CD4-positive, alpha-beta T cell treated with Interleukin-6 at 100 ng/mL for 8 hours (primary cell): ENCODE measurements at places on chromosomes 4 and X.

- DNase-seq, result no peak
Measured at GRCh38 chr4:92969650-92970379, 666.0 kb downstream of the GRID2 start.

DNA sequence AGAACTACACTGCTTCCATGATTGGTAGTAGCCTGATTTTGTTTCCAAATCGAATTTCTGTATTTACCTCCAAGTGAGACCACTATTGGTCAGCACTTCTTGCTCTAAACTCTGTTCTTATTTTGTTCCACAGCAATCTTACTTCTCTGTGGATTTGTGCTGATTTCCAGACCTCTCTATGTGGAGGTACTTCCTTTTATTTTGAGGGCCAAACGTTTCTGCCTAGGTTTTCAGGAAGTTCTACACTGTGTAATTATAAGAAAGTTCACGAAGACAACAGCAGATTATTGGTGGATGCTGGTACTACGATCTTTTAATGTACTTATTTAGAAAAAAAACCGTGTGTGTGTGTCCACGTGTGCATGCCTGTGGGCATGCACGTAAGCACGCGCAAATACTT, 46.7 kb downstream of the DTHD1 start:
- no peak for DNase-seq

- DNase-seq, result peak; percentile 12
Measured at GRCh38 chrX:140762061-140762460, 52.5 kb downstream of the LINC00632 start.

DNA sequence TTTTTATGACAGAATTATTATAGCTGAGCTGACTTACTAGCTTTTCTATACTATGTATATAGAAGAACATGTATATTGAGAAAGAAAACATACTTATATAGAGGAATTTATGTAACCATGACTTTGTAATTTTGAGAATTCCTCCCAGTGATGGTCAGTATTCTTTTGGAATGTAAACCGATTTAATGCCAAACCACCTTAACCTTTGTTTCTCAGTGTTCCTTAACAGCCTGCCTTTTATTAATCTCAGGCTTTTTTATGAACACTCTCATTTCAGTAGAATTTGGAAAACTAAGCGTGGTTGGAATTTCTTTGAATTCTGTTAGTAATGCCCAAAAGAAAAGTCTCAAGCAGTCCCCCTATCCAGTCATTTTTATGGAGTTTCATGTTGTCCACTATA, 47.0 kb downstream of the MOSPD2 start:
- DNase-seq, result no peak

GRCh38 chr4:16110661-16111290, 27.0 kb upstream of the PROM1 start:
- no peak for DNase-seq

GRCh38 chr4:28835501-28835900, 1884.7 kb upstream of the PCDH7 start:
- DNase-seq, result no peak

GRCh38 chr4:11469650-11470437, 41.1 kb upstream of the HS3ST1 start:
- DNase-seq, result no peak

DNA sequence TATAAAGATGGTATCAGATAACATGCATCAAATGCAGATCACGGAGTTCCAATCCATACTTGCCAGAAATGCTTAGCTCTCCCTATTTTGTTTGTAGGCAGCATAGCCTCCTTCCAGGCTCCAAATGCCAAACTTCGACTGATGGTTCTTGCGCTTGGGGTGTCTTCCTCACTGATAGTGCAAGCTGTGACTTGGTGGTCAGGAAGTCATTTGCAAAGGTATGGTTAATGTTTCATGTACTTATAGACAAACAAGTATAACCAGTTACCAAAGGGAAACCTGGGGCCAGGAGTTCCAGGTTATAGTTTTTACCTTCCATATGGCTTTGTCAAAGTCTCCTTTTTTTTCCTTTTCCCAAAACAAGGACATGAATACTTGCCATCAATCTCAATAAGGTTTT, 5.3 kb downstream of the CWH43 start:
- DNase-seq, result no peak
